Stimulated activated CD8-positive, alpha-beta memory T cell treated with anti-CD3 and anti-CD28 coated beads, Interleukin-2, amount 100 ng/mL, for 1 hour (primary cell): ENCODE measurements at places on chromosomes 13 and 19.

DNA sequence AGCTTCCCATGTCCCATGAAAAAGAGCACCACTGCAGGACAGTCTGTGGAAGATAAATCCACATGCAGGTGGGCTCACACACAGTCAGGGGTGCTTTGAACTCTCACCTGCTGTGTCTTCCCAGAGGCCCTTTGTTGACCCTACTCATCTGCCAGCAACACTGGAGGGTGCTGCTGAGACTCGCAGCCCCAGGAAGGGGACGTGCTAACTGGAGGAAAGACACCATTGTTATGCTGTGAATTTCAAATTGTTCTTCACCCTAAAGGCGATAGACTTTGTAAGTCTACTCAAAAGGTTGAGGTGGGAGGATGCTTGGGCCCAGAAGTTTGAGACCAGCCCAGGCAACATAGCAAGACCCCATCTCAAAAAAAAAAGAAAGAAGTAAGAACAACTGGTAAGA lies 107.3 kb upstream of the SERP2 start:
- DNase-seq: no peak

GRCh38 chr13:38819053-38819452 lies 132.2 kb downstream of the FREM2 start:
- no peak for DNase-seq

GRCh38 chr13:25131881-25132420 lies 36.0 kb downstream of the PABPC3 start:
- DNase-seq: no peak

DNA sequence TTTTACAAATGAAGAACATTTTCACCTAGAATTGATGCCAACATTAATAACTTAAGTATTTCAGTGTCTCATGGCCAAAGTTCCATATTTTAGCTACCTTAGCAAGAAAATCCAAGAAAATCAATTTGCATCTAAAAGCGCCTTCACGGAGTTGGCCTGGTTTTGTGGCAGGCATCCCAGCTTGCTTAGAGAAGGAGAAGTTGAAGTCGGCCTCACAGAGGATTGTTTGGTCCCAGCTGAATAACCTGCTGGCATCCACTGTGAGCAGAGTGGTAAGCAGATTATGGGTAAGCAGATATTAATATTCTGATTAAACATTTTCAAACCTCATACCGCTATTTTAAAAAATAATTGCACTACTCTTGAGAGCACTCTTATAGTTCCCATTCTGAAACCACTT lies 62.3 kb upstream of the STARD13 start:
- DNase-seq: no peak

GRCh38 chr13:29684441-29684840 lies 89.0 kb upstream of the SLC7A1 start:
- DNase-seq: no peak

- no peak for DNase-seq
These were observed 5.8 kb downstream of the POU4F1 start for GRCh38 chr13:78597602-78597932.

GRCh38 chr19:48609571-48610108 lies 3.1 kb downstream of the SPACA4 start:
- no peak for DNase-seq

GRCh38 chr13:113627136-113627535 lies 30.9 kb downstream of the ATP4B start:
- DNase-seq: no peak

DNA sequence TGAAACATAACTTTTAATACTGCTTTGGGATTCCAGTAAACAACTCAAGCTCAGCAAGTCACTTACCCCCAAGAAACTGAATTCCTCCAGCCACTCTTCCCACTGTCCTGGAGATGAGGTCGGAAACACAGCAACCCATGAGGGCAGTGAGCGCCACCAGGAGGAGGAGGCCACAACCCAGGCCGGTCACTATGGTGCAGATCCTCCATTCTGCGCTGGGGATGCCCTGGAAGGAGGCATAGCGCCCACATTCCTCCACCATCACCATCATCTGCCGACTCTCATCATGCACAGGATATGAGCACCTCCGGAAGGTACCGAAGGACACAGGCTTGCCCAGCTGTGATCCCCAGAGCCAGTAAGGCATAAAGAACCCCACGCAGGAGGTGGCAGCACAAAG lies 2.2 kb downstream of the LHFPL6 start:
- DNase-seq: no peak

GRCh38 chr13:32824061-32824460 lies 192.2 kb upstream of the KL start:
- no peak for DNase-seq

GRCh38 chr13:26864576-26864975 lies 104.0 kb upstream of the GPR12 start:
- no peak for DNase-seq

DNA sequence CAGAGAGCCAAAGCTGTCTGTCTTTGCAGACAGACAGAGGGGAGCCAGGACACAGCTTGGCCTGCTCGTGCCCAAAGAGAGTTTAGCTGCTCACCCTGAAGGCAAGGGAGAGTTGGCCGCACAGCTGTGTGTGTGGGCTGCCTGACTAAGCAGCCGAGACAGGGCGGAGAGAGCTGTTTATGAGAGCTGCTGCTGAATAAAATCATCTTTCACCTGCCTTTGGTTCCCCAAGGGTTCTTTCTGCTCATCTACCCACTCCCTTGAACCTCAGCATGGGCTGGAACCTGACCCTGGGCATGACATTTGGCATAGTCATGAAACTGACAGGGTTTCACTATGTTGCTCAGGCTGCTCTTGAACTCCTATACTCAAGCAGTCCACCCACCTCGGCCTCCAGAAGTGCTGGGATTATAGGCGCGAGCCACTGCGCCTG lies 98.2 kb downstream of the RBM26 start:
- DNase-seq: no peak
